Activated CD4-positive, alpha-beta T cell treated with anti-CD3 and anti-CD28 coated beads, Interleukin-2, amount 50 U/mL, for 48 hours (primary cell): ENCODE measurements at places on chromosomes 7 and 10.
A peak's percentile ranks its signal among the peaks of the same experiment; 100 is the strongest.

DNA sequence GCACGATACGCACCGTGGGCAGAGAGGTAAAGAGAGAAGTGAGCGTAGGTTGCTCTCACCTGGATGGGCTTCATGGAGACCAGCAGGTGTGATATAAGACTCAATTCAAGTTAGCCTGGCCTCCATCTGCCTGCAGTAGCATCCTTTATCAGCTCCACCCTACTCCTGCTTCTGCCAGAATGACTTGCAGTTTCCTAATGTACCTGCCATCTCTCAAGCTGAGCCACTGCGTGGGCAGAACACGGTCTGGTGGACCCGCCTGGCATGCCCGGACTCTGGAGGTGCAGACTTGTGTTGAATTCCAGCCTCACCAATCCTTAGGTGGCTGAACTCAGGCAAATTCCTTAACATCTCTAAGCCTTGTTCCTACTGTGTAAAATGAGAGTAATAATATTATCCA is 64.3 kb downstream of the STEAP1B start:
- DNase-seq: no peak

DNA sequence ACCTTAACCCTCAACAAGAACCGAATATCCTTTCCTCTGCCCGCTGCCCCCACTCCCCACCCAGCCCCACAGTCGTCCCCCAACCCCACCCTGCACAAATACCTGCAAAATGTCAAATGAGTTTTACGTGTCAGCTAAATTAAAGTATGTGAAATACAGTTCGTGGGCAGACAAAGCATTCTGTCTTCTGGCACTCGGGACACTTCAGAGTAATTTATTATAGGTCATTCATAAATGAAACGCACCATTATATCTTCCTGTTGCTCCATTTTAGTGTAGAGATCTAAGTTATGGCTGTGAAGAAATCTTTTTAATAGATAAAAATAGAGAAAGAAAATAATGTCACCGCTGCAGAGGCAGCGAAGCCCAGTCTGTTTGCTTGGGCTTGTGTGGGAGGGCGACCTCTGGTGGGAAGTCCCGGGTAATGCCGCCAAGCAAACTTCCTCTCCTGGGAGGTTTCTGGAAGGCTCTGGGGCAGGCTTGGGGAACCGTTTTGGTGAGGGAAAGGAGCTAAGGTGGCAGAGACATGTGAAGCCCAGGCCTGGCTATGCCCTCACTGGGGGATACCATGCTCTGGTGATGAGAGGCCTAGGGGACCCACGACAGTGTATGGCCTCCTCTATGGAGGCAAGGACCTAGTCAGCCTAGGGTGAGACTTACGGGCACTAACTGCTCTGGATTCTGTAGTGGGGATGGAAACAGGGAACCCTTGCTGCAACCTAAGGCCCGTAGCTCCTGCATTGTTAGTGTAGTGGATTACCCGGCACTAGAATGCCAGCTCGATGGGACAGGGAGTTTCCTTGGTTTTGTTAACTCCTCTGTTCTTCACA is 604.9 kb downstream of the LRMDA start:
- peak; percentile 61 for DNase-seq

- DNase-seq: no peak
Measured at GRCh38 chr10:80632742-80633141, 95.0 kb downstream of the SH2D4B start.

- DNase-seq: no peak
Measured at GRCh38 chr7:158164101-158165095, 423.2 kb downstream of the PTPRN2 start.

- DNase-seq: no peak
Measured at GRCh38 chr10:93613126-93613525, 789 bp downstream of the PDE6C start.

DNA sequence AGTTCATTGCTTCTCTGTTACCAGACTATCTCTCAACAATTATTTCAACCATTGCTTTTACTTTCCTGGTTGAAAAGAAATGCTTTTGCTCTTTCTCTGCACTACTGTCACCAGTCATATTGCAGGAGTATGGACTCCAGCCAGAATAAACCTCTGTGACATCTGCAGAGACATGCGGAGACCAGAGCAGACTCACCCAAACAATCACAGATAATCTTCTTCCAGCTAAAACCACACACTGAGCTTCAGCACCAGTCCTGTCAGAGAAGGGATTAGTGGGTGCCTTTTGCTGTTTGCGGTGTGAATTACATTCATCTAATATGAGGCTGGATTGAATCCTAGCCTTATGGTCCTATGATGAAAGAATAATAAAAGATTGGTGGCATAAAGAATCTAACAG is 258.6 kb downstream of the CNTNAP2 start:
- DNase-seq: no peak

DNA sequence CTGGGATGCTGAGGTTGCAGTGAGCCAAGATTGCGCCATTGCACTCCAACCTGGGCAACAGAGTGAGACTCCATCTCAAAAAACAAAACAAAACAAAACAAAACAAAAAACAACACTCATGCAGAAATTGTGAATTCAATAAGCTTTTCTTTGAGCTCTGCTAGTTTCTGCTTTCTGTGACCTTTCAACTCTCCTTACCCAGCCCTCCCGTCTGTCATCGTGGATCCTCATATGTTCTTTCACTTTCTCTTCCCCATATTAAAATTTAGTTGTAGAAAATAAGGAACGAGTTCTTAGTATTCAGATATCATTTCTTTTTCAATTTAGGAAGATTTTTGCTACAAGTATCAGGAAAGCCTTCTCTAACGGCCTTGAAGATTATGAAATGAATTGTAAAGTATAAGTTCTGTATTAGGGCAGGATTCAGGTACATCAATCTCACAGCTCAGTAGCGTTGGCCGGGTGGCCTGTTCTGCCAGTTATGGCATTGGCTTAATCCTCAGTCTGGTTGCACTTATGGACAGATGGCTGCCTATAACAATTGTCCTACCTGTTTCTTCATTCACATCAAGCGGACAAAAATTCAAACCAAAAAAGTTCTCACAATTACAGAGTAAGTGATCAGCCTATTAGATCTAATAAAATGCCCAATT is 1167.0 kb downstream of the SORCS3 start:
- no peak for DNase-seq

- no peak for DNase-seq
Measured at GRCh38 chr7:78092331-78092730, 293.8 kb downstream of the PHTF2 start.

- DNase-seq: no peak
Measured at GRCh38 chr7:116432527-116432916, 67.0 kb upstream of the CAV2 start.

- DNase-seq: no peak
Measured at GRCh38 chr7:158311791-158312190, 275.8 kb downstream of the PTPRN2 start.

- DNase-seq: no peak
Measured at GRCh38 chr7:68309806-68310205, 1288.5 kb upstream of the AUTS2 start.

DNA sequence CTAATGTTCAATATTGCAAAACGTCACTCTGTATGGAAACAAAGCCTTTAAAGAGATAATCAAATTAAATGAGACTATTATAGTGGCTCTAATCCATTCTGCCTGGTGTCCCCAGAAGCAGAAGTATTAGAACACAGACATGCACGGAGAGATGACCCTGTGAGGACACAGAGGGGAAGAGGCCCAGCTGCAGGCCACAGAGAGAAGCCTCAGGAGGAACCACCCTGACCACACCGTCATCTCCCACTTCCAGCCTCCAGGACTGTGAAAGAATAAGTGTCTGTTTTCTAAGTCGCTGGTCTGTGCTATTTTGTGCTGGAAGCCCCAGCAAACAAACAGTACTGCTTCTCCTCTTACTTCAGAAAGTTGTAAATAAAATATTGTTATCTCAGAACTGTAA is 283.5 kb upstream of the ADARB2 start:
- DNase-seq: no peak

- no peak for DNase-seq
Measured at GRCh38 chr10:96664563-96664962, 55.8 kb downstream of the PIK3AP1 start.

GRCh38 chr10:61110188-61110844 is 166.3 kb upstream of the RHOBTB1 start:
- no peak for DNase-seq

GRCh38 chr7:15554081-15554480 is 7.7 kb downstream of the AGMO start:
- no peak for DNase-seq

- no peak for DNase-seq
Measured at GRCh38 chr7:98998821-98999725, 120.7 kb downstream of the TRRAP start.

DNA sequence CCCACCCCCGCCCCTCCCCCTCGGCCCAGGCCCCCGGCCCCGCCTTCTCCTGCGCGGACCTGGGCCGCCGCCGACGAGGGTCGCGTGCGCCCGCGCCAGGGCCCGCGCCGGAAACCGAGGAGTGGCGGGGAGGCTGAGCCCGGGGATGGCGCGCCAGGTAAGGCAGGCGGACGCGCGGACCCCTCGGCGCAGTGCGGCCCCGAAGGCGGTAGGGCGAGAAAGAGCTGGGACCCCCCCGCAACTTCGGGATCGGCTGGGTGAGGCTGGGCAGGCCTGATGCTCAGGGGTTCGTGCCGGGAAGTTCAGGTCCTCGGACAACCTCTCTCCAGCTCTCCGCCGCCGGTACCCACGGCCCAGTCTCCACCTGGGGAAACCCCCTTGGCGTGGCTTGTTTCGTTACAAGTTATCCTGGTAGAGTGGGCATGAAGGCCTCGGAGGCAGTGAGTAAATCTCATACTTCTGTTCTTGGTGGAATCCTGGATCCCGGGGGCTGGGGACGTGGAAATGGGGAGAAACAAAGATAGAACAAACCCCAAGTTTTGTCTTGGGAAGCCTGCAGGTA is 58.4 kb downstream of the ZNF467 start:
- DNase-seq: peak; percentile 58

- no peak for DNase-seq
Measured at GRCh38 chr7:96388620-96389383, 66.9 kb upstream of the SLC25A13 start.

DNA sequence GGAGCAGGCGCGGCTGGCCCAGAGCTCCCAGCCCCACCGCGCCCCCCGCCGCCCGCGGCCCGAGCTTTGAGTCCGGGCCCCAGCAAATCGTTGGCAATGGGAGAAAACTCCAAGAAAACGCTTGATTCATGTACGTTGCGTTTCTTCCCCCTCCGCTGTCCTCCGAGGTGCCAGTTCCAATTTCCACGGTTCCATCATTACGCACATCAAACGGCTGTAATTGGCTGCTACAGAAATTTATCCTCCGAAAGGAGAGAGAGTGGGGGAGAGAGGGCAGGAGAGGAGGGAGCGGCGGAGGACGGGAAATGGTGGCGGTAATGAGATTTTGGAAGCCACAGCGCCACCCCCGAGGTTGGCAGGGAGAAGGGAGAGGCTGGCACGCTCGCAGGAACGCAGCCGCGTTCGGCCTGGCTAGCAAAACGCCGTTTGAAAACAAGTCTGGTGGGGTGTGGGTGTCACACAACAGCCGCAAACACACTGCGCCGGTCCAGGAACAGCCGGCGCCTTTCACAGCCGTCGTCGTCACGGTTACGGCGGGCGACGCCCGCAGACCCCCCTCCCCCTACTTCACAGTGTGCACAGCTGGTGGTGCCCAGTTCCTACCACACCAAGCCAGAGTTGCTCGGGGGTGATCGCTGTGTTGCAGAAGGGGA is 57.5 kb downstream of the UNCX start:
- peak; percentile 15 for DNase-seq

DNA sequence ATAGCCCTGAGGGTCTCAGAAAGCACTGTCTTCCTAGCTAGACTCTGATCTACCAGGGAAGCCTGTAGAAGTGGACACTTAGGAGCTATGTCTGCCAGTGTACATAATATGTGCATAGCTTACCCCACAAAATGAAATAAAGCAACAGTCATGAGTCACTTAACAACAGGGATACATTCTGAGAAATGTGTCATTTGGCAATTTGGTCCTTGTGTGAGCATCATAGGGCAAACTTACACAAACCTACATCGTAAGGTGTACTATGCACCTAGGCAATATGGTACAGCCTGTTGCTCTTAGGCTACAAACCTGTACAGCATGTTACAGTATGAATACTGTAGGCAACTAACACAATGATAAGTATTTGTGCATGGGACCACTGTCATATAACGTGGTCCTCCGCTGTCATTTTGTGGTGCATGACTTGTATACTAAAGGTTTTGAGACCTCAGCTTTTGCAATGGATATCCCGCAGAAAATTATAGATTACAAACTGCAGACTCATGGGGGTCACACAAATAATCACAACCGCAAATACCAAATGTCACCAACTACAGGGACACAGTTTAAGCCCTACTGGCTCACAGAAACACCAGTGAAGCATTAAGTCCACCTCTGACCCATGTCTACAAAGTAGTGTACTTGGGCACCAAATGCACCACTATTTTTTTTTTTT is 1.7 kb downstream of the URGCP start:
- no peak for DNase-seq

DNA sequence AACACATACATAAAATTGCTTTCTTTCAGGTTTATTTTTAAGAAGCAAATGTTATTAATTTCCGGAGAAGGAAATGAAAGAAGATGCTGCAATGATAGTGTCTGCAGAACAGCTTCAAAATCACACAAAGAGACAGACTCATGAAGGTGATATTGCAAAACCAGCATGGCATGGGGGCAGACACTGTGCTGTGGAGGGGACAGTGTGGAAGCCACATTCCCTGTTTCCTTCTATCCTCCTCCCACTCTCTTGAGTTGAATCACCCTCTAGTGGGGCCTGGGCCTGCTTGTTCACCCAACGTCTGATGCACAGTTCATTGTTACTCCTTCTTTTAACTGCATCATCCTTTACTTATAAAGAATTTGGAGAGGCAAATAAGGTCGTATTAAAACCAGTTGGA is 104.0 kb upstream of the INSIG1 start:
- peak; percentile 5 for DNase-seq

DNA sequence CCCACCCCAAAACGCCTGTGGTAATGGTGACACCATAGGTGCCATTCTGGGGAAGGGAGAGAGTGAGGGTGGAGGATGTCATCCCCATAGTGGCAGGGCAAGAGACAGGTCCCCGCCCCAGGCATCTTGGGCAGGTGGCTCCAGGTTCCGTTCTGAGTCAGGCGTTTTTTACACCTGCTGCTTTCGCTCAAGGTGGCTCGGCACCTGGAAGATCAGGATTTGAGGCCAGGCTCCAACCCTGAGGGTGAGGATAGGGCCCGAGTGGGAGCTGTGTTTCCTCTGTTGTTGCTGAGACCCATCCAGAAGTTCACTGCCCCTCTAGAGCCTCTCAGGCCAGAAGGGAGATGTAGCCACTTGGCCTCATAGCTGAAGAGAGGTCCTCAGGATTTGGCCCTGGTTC is 36.6 kb upstream of the DUSP5 start:
- DNase-seq: no peak
